ENCODE measurements at places on chromosomes 2 and 18. TPM values are rescaled to one million over a fixed set of nuclear protein-coding genes. Genes with fewer than 3 reads are reported as not detected.

DNA sequence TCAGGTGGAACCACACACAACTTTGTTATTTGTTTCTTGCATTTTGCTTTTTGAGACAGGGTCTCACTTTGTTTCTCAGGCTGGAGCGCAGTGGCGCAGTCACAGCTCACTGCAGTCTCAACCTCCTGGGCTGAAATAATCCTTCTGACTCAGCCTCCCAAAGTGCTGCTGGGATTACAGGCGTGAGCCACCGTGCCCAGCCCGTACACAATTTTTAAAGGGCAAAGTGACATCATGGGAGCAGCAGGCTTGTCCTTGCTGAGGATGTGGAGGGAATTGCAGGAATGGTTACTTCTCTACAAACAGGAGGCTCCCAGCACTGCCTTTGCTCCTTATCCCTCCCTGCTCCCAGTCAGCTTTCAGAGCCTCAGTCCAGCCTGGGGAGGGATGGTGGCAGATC is 355.9 kb upstream of the KLHL29 start:
- H3K4me3 ChIP-seq, result no peak overlapping the region
- no peaks in the 10 kb centered on the region for H3K36me3 ChIP-seq
- H3K27me3 ChIP-seq, result no peaks in the 10 kb centered on the region
- H3K4me1 ChIP-seq, result no peaks in the 10 kb centered on the region
- DNase-seq, result no peak

Gene GPR55
- total RNA-seq, result 8.3 TPM

- DNase-seq, result no peak
- peaks cover 7% of the 10 kb centered on the region for H3K27me3 ChIP-seq
- H3K27ac ChIP-seq, result no peak overlapping the region
- H3K4me1 ChIP-seq, result peaks cover 5% of the 10 kb centered on the region
These were observed 16.8 kb upstream of the ANKRD53 start for GRCh38 chr2:70961648-70961994.

DNA sequence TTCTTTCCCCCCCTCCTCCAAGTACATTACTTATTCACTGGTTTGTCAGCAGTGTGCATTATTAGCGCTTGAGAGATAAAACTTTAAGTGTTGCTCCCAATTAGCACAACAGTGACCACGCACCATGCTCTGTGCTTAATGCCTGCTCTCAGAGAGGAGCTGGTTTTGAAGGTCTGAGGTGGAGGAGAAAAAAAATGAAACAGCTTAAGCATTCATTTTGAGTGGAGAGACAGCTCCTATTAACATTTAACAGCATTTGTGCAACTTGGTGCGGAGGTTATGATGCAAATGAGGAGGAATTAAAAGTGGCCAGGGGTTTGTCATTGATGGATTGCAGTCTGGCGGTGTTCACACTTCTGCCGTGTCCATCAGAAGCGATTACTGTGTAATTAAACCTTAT is 141.8 kb downstream of the FIGN start:
- no peaks in the 10 kb centered on the region for H3K27me3 ChIP-seq
- no peaks in the 10 kb centered on the region for H3K36me3 ChIP-seq
- no peak overlapping the region for H3K4me3 ChIP-seq
- no peak overlapping the region for H3K27ac ChIP-seq
- no peaks in the 10 kb centered on the region for H3K4me1 ChIP-seq

DNA sequence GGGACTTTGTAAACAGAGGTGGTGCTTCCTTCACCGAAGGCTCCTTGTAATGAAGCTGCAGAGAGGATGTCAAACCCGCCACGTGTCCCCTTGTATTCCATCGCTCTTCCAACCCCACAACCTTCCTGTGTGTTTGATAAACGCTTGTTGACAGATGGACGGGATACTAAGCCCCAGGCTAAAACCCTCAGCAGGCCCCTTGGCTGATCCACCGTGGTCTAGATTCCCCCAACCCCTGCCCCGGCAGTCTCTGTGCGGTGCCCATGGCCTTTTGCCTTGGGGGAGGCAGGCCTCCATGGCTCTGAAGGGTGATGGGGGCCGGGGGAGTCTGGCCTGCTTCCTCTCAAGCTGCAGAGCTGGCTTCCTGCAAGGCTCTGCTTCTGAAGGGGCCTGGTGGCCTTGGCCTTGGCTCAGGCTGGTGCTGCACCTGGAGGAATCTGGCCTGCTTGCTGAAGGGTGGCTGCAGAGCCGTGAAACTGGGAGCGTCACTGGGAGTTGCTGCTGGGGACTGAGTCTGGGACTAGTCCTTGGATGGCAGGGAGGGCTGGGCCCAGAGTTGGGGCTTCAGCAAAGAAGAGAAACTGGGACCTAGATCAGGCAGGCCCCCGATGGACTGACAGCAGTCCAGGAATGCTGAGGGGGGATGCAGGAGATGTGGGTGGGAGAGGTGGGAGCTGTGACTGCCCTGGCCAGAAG is 9.6 kb upstream of the NTSR2 start:
- DNase-seq, result no peak
- peaks cover 4% of the 10 kb centered on the region for H3K27me3 ChIP-seq
- H3K36me3 ChIP-seq, result no peaks in the 10 kb centered on the region
- H3K27ac ChIP-seq, result no peak overlapping the region

All from CD4-positive, alpha-beta memory T cell (primary cell).